Immature natural killer cell (primary cell): ENCODE measurements at places on chromosomes 3 and 15.

DNA sequence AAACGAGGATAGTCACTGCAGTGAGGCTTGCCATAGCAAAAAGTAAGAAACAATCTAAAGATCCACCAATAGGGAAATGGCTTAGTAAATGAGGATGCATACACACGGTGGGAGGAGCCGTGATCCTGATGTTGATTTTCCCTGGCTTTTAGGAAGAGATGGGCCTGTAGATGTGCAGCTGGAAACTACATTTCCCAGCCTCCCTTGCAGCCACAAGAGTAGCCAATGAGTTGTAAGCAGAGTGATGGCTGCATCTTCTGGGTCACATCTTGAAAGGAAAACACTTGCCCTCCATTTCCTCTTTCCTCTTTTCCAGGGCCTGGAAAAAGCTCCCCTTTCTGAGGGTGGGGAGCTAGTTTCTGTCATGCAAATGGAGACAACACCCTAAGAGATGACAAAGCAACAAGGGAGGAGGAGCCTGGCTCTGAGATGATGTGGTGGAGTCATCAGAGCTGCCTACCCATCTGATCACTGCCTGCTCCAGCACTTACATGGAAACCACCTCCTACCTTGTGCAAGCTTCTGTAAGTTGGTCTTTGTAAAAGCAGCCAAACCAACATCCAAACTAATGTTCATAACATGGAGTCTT lies 139.1 kb downstream of the TLE3 start:
- DNase-seq = no peak

DNA sequence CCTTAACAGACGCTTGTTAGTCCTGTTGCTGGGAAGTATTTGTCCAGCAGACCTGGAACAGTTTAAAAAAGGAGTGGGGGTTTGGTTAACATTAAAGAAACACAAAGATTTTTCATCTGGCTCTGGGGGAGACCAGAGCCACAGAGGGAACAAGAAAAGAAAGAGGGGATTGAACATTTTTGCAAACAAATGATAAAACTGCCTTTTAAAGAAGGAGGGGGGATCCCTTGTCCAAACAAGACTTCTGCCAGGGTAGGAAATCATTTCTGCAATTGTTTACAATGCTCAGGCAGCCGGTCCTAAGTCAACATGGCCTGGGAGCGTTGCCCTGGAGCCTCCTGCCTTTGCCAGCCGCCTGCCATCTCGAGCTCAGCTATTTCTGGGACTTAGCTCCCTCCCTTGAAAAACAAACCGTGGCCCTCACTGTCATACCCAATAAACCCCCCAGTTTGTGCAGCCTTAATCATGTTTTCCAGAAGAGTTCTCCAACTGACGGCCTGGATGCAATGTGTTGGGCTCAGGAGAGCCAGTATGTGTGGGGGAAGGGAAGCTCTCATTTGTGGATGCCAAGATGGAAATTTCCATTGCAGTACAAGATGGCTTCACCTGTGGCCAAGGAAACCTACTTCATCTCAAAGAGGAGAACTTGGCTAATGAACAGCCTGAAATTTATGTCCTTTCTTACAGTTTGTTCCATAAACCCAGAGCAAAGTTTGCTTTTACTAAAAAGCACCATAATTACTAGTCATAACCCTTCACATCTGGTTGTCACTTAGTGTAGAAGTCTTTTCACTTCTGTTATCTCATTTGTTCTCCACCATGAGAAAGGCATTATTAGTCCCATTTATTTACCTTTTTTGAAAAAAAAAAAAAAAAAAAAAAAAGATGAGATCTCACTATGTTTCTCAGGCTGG lies 75.9 kb upstream of the RNU6-1 start:
- DNase-seq = no peak

- DNase-seq = no peak
Measured at GRCh38 chr3:126258670-126259069, 78.3 kb upstream of the ALDH1L1 start.

GRCh38 chr15:79412429-79412828 lies 19.7 kb upstream of the MINAR1 start:
- no peak for DNase-seq

GRCh38 chr3:72953325-72953956 lies 43.2 kb upstream of the PPP4R2 start:
- DNase-seq = no peak

- DNase-seq = no peak
Measured at GRCh38 chr3:61761694-61762430, 200.5 kb downstream of the PTPRG start.

DNA sequence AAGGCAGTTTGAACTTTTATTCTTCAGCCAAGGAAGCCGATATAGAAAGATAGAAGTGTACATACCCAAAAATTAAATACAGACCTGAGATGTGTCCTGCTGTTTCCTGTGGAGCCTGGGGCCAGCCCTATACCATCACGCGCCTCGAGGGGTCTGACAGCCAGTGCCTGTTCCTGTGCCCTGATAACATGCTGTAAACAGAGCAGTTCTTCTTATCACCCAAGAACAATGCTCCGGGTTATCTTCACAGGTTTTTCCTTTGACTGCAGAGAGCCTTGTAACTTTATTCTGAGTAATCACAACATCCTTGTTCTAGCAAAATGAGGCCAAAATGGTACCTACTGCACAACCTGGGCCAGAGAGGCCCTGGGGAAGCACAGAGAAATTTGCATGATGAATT lies 289.7 kb upstream of the CHRM5 start:
- no peak for DNase-seq

DNA sequence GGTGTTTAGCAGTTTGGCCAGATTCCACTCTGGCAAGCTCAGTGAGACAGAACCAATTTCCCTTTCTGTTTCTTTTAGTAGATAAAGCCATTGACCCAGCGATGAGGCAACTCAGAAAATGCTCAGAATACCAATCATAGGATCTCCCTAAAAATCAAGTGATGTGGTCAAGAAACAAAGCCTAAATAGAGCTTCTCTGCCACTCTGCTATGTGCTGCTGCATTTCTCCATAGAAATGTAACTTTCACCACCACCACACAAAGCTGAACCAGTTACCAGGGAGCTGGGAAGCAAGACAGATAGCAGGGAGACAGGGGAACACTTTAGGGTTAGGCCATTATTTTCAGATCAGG lies 109.8 kb downstream of the RPL22L1 start:
- DNase-seq = no peak

- DNase-seq = no peak
Measured at GRCh38 chr3:15164340-15164739, 41.7 kb upstream of the CAPN7 start.

GRCh38 chr3:197010556-197011351 lies 18.9 kb downstream of the MELTF start:
- DNase-seq = no peak

DNA sequence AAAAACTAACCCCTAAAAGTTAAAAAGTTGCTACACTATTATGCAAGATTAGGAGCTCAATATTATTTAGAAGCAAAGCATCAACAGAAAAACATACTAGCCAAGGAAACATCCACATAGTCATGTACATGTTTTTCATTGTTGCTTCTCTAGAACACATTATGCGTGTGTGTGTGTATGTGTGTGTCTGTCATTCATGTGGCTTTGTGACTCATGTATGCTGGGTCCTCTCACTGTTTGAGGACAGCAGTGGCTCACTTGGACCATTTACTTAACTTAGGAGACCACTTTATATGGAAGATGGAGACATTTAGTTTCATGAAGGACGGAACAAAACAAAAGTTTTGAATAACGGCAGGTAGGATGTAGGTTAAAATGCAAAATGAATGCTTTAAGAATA lies 219.4 kb upstream of the THBS1 start:
- no peak for DNase-seq

- DNase-seq = no peak
Measured at GRCh38 chr3:127306361-127307111, 18.7 kb upstream of the PRR20G start.

DNA sequence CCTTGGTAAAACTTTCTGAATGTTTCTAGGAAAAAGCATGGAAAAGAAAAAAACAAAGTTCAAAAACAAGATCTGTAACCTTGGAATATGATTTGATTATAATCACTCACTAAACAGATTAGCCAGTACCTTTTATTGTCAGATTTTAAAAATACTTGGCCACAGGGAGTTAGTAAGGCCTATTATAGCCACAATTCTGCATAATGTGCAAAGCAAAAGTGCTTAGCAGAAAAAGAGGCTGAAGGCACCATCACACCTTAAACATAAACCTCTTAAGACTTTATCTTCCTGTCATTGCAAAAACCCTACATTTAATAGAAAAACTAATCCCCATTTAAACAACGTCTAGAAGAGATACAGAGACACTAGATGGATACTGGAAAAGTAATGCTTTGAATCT lies 41.8 kb downstream of the CHSY1 start:
- DNase-seq = no peak

- no peak for DNase-seq
Measured at GRCh38 chr3:148332509-148332908, 365.2 kb upstream of the AGTR1 start.

DNA sequence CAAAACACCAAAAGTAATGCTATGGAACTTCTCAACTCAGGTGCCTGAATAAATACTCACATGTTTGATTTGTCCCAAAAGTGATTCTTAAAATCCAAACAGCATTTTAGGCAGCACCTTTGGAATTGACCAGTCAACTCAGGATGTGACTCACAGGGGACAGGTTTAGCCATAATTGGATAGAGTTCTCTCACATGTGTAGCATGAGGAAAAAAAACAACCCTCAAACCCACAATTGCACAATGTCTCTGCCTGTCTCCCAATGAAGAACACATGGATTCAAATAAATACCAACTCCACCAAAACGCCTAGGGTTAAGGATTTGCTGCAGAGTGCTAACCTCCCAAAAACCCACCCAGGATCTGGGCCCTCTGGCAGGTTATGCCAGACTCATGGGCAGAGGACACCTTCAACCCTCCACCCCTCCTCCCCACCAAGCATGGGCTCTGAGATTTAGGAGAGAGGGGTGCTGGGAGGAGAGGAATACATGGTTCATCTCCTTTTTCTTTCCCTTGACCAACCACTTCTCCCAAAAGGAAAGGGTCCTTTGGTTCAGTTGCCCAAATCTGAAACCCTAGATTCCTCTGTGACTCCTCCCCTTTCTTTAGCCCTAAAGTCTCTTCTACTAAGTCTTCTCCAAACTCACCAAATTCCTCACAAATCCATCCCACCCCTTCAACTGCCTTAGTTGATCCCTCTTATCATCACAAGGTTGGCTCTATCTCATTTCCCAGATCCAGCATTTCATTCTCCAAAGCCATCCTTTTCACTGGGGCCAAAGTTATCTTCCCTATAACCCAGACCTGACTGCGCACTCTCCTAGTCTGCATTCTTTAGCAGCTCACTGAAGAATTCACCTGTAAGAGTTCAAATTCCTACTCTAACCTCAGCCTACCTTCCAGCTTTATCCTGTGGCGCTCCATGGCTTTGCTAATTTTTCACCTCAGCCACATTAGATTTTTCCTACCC lies 7.7 kb downstream of the RYK start:
- no peak for DNase-seq
